NCI-H187 (cell line): ENCODE measurements at places on chromosomes 16 and 17.
A peak's percentile ranks its signal among the peaks of the same experiment; 100 is the strongest.

- DNase-seq = no peak
Measured at GRCh38 chr16:58499092-58499511, 841 bp upstream of the NDRG4 start.

- DNase-seq = no peak
Measured at GRCh38 chr17:71713846-71714245, 407.0 kb upstream of the SOX9 start.

DNA sequence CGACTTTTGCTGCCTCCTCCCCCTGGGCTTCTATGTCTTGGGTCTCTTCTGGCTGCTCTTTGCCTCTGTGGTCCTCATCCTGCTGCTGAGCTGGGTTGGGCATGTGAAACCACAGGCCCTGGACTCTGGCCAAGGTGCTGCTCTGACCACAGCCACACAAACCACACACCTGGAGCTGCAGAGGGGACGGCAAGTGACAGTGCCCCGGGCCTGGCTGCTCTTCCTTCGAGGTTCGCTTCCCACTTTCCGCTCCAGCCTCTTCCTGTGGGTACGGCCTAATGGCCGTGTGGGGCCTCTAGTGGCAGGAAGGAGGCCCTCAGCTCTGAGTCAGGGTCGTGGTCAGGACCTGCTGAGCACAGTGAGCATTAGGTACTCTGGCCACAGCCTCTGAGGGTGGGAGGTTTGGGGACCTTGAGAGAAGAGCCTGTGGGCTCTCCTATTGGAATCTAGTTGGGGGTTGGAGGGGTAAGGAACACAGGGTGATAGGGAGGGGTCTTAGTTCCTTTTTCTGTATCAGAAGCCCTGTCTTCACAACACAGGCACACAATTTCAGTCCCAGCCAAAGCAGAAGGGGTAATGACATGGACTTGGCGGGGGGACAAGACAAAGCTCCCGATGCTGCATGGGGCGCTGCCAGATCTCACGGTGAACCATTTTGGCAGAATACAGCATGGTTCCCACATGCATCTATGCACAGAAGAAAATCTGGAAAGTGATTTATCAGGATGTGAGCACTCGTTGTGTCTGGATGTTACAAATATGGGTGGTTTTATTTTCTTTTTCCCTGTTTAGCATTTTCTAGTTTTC, 2.3 kb downstream of the GP1BA start:
- DNase-seq = no peak

- no peak for DNase-seq
Measured at GRCh38 chr17:2090804-2091534, 36.1 kb downstream of the HIC1 start.

DNA sequence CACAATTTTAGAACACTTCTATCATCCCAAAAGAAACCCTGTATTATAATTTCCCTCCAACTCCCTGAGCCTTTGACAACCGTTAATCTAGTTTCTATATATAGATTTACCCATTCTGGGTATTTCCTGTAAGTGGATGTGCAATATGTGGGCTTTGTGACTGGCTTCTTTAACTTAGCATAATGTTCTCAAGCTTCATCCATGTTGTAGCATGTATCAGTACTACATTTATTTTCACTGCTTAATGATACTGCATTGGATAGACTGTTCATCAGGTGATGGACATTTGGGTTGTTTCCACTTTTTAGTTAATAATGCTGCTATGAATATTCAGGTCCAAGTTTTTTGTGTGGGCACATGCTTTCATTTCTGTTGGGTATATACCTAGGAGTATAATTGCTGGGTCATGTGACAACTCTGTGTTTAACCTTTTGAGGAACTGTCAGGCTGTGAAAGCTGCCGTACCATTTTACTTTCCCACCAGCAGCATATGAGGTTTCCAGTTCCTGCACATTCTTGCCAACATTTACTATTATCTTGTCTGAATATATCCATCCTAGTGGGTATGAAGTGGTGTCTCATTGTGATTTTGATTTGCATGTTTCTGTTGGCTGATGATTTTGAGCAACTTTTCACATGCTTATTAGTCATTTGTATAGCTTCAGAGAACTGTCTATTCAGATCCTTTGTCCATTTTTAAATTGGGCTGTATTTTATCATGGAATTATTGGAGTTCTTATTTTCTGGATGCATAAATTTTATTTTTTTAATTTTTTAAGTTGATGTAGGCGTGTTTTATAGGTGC, 16.4 kb downstream of the REXO5 start:
- DNase-seq = no peak

DNA sequence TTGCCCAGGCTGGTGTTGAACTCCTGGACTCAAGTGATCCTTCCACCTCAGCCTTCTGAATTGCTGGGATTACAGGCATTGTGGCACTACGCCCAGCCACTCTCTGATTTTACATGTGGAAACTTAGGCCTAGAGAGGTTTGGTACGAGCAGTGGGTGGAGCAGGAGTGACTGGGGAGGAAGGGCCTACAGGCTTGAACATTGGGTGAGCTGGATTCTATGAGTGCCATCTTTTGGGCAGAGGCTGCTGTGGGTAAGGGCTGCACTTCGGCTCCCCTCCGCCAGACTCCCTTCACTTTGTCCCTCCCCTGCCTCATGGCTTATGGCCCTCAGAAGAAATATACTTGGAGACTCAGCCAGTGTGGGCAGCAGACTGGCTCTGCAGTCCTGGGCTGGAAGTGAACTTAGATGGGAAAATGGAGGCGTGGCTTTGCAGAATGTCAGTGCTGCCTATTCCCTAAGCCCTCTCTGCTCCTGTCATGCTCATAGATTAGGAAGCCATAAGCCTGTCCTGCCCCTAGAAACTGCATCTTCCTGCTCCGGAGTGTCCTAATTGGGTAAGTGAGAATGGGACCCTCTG, 9.5 kb upstream of the MRC2 start:
- no peak for DNase-seq

- DNase-seq = no peak
Measured at GRCh38 chr17:32520737-32521404, 34.1 kb downstream of the CDK5R1 start.

DNA sequence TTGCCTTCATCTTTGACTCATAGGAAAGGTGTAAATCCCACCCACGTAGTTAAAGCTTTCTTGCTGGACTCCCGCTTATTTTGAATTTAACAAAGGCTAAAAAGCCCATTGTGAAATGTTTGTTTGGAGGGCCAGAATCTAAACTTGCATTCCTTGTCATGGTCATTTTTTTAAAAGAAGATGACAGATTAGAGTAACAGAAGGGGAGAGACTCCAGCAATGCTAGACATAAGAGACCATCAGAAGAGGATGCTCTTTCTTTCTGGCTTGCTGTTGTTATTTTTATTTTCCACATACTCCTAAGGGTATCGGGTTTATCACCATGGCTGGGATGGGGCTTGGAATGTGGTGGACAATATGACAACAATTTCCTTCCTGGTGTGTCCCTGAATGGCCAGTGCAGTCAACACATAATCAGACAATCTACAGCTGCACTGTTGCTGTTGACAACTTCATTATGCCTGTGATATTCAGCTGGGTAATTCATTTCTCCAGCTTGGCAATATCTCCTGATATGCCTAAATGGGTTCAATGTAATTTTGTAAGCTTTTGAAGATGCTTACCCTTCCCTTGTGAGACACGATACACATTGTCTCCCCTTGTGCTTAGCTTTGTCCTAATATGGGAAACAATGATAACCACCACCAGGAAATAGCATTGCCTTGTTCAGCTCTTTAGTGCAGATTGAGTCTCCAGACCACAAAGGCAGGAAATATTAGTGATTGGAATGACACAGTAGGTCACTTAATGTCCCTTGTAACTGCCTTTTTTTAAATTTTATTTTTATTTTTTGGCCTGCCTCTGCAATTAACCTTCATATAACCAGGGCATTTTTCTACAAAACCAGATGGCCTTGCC, 164.3 kb downstream of the ANKFN1 start:
- DNase-seq = no peak

GRCh38 chr17:39653662-39654331, 11.4 kb upstream of the TCAP start:
- peak; percentile 37 for DNase-seq
